ENCODE measurements at places on chromosomes 3 and 15.
A peak's percentile ranks its signal among the peaks of the same experiment; 100 is the strongest.

- DNase-seq = no peak
These were observed 167.0 kb upstream of the UBE2E2 start for GRCh38 chr3:23035927-23036640.

DNA sequence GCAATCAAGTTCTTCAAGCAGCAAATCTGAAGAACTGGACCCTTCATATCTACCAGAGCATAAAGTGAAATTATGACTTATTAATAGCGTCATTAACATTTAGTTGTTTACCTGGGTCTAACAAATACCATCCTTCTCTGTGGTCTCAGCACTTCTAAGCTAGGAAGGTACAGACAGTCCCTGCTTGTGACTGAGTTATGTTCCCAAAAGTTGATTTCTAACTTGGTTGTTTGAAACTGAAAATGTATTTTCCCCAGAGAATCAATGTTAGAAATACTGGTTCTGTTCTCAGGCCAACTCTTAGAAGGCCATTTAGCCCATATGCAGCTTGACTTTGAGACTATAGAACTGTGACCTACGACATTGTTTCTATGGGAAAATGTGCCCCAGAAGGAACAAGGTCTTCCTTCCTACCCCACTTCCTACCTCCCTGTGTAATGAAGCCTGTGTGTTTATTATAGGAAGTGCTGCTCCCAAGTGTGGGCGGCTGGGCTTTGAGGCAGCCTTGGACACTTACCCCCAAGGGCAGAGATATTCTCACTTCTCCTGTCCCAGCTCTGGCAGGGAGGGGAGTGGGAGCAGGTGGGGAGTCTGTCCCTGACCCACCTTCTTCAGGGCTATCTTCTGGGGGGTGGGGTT lies 12.2 kb upstream of the MAPK6 start:
- DNase-seq = no peak

DNA sequence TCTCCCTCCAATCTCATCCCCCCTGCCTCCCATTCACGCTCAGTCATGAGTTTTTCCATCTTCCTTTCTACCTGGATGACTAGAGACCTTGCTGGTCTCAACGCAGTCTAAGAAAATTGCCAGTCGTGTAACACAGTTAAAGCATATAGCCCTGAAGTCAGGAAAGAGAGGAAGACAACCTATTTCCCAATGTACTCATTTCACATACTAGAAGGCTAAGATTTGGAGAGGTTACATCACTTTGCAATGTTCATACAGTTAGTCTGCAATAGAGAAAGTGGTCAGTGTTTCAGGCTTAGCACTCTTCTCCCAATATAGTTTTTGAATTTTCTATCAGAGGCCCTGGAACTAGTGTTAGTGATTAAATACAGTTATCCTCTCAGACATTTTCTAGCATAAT lies 278.6 kb downstream of the EDEM1 start:
- no peak for DNase-seq

DNA sequence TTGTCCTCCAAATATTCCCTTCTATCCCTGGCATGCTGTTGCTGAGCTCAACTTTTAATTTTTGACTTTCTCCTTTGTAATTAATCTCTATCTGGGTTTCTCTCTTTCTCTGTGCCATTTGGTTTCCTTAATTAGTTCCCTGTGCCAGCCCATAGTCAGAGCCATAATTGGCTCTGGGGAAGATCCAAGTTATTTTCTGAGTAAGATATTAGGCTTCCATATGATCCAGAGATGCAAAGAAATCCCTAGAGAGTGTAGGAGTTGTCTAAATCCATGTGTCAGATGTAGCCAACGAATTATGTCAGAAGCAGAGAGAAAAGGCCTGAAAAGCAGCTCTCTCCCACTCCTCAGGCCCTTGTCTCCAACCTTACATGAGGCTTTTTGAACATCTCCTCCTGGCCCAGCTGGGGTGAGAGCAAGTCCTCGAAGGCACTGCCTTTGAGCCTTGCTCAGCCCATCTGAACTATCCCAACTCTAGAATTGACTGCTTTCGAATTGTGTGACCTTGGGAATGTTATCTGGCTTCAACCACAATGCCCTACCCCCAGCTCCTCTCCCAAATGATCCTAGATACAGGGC lies 46.4 kb downstream of the MOBP start:
- DNase-seq = no peak

DNA sequence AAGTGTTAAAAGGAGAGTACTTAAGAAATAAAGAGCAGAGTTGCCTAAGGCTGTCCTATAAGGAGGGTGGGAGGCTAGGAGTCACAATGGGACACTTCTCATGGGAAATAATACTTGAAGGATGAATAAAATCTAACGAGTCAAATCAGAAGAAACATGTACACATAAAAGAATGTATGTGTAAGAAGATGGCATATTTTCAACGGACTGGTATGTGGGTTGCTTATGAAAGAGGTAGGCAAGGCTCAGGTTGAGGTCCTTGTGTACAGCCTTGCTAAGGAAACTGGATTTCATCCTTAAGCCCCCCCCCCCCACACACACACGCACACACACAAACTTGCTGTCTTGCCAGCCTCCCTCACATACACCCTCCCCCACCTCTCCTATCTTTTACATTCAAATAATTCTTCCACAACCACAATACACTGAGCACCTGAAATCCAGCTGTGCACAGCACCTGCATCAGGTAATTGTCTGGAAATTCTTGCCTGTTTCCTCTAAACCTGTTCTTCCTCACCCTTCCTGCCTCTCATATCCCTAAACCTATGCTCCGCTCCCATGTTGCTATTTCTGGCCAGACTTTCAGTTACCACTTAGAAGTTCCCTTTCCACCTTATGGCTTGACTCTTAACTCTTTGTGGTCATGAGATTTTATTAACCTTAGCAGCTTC lies 79.2 kb downstream of the FMN1 start:
- no peak for DNase-seq

GRCh38 chr3:52487788-52488691 lies 7.1 kb upstream of the STAB1 start:
- DNase-seq = no peak

DNA sequence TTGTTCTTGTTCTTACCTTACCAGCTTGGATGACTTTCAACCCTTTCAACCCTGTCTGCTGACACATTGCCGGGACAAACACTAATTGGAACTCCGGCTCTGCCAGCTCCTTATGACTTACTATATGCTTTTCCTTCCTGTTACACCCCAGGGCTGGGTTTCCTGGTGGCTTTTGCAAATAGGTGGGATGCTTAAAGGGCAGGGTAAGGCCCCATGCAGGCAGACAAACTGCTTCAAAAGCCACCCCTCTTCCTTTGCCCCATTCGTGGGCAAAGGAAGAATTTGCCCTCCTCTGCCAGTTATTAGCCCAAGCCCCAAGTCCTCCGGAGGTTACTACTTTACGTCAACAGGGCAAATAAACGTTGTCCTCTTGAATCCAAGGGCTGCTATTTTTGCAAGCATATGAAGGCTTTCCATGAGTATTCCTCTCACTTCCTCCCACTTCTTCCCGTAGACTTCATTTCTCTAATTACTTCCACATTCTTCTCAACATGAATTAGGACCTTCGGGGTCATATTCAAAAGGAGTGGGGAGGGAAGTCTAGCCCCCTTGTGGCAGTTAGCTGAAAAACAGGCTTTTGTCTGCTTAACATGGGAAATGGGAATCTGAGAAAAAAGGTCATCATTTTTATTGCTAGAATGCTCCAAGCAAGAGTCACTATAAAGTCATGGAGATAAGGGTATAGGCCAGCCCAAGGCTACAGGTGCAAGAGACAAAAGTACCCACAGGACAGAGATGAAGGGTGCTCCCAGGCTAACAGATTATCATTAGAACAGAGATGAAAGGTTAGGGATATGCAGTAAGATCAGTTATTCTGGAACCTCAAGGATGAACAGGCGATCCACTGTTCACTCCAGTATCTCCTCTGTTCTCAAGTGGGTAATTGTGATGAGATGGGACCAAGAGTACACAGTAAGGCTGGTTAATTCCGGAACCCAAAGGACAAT lies 56.3 kb upstream of the FSTL1 start:
- DNase-seq = peak; percentile 33

- DNase-seq = peak; percentile 57
These were observed 9.1 kb upstream of the LEKR1 start for GRCh38 chr3:156816794-156817645.

DNA sequence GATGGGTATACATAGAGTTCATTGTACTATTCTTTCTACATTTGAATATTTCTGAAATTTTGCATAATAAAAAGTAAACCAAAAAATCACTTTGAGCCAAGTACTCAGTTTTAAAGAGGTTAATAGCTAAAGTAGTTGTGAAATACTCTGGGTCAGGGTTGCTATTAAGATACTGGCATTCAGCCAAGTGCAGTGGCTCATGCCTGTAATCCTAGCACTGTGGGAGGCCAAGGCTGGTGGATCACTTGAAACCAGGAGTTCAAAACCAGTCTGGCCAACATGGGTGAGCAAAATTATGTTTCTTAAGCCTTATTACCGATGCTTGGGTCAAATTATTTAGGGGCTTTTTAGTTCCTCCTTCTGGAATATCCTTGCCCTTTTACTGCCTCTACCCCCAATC lies 122.0 kb upstream of the MELTF start:
- no peak for DNase-seq

GRCh38 chr3:125332504-125332903 lies 42.6 kb downstream of the ZNF148 start:
- no peak for DNase-seq

DNA sequence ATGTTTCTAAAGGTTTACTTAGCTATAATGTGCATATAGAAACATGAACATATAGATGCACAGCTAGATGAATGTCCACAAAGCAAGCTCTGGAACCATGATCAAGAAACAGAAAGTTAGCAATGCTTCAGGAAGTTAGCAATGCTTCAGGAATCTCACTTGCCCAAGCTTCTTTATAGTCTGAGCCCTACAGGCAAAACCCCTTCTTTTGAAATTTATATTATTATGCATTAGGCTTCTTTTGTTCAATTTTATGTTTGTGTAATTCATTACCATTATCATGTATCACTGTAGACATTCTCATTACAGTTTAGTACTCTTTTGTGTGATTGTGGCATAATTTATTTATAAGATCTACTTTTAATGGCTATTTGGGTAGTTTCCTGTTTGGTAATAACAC lies 286.4 kb upstream of the BCHE start:
- no peak for DNase-seq

GRCh38 chr15:46442184-46442583 lies 807.4 kb downstream of the SQOR start:
- no peak for DNase-seq

DNA sequence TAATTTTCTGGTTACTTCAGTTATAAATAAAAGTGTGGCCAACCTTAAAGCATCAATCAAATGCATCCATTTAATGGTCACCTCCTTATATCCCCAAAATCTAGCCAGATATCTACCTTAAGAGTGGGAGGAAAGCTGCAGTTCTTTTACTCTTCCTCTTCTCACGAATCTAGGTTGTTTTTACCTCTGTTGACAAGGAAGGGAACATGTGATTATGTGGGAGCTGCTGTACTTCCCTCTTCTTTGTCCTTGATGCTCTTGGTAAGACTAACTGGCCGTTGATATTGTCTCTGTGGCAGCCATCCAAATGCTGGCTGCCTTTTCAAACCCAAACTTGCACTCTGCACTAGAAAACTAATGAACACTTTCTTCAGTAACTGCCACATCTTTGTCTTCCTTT lies 275.3 kb upstream of the CADM2 start:
- DNase-seq = no peak

- DNase-seq = no peak
These were observed 67.6 kb downstream of the MITF start for GRCh38 chr3:69806735-69807438.

DNA sequence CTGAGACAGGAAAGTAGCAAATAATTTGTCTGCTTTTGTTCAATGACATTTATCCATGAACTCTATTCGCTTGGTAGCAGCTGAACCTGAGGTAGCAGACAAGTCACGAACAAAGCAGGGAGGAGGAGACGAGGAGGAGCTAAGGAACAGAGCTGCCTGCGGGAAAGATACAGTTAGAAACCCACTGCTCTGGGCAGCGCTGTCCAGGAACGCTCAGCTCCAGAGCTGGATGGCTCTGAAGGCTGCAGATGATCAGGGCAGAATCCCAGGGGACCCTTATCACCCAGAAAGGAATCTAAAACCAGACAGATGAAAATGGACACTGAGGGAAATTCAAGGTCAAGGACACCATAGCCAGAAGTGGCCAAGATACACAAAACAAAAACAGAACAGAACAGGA lies 257.8 kb downstream of the CD47 start:
- DNase-seq = no peak

DNA sequence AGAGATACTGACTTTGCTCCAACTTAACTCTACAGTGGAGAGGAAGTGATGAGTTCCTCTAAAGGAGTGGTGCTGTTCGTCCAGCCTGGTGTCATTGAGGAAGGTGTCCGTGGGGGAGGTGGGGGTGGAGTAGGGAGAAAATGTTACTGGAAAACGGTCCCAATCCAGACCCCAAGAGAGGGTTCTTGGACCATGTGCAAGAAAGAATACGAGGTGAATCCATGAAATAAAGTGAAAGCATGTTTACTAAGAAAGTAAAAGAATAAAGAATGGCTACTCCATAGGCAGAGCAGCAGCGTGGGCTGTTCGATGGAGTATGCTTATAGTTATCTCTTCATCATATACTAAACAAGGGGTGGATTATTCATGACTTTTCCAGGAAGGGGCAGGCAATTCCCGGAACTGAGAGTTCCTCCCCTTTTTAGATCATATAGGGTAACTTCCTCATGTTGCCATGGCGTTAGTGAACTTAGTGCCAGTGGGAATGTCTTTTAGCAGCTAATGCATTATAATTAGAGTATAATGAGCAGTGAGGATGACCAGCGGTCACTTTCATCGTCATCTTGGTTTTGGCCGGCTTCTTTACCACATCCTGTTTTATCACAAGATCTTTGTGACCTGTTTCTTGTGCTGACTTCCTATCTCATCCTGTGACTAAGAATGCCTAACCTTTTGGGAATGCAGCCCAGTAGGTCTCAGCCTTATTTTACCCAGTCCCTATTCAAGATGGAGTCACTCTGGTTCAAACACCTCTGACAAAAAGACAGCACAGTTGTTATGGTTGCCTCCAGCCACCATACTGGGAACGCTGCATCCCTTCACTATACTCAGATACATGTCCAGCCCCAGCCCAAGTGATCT lies 38.6 kb downstream of the CLEC3B start:
- no peak for DNase-seq

Data from globus pallidus (tissue), 1 donor.